ENCODE measurements at places on chromosomes 7 and 10.

DNA sequence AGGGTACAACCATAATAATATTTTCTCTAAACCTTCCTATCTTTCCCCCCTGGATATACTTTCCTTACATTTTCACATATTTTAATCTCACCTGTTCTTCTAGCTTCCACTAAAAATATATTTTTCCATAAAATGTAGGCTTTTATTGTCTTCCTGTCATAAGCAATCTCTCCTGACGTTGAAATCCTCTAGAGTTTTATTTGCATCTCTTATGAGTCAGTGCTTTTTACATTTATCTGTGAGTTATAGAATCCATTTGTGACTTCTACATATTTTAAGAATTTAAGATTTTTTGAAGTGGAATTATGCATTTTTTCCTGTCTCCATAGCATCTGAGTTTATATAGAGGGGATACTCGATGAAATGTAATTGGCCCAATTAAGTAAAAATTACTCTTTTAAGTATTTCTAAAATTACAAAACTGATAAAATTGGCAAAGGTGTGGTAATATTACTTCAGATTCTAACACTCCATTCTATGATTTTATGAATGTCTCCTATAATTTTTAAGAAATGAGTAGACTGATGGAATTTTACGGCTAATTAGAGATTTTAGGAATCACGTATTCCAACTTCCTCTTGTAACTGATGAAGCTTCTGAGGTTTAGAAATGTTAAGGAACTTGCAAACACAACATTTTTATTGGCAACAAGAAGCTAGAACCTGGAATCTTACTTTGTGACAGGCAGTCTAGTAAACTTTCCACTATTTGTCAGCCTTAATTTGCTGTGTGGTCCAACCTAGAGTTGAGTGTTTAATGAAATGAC is 422.9 kb upstream of the SEMA3A start:
- no peak for DNase-seq

DNA sequence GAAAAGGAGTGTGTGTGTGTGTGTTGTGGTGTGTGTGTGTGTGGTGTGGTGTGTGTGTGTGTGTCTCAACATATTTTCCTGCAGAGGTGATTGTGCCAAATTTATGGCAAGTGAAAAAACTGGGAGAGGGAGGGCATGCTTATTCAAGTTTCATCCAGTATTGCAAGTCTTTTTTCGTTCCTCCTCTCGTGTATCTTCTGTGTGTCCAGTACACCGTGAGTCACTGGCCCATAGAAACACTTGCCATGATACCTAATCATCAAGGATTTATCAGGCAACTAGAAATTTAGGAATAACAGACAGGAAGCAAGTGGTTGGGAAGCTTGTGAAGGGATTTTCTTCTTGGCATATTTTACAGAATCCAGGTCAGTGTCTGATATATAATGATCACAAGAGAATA is 820.5 kb downstream of the GATA3 start:
- DNase-seq = no peak

DNA sequence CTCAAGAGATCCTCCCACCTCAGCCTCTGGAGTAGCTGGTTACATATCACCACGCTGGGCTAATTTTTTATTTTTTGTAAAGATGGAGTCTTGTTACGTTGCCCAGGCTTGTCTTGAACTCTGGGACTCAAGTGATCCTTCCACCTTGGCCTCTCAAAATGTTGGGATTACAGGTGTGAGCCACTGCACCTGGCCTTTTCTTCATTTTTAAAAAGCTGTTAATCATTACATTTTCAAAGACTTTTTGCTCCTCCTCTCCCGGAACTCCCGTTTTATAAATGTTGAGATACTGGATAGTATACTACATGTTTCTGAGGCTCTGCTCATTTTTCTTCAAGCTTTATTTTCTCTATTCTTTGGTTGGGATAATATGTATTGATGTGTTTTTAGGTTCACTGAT is 16.4 kb downstream of the AOAH start:
- no peak for DNase-seq

GRCh38 chr7:17422966-17423365 is 124.5 kb downstream of the AHR start:
- DNase-seq = no peak

All from NCI-H226 (cell line).